ENCODE measurements at places on chromosomes 7 and 10.
A peak's percentile ranks its signal among the peaks of the same experiment; 100 is the strongest.

- no peak for DNase-seq
Observed at GRCh38 chr7:158186864-158187693, 400.5 kb downstream of the PTPRN2 start.

- no peak for DNase-seq
Observed at GRCh38 chr10:13909516-13910258, 322.9 kb downstream of the PRPF18 start.

DNA sequence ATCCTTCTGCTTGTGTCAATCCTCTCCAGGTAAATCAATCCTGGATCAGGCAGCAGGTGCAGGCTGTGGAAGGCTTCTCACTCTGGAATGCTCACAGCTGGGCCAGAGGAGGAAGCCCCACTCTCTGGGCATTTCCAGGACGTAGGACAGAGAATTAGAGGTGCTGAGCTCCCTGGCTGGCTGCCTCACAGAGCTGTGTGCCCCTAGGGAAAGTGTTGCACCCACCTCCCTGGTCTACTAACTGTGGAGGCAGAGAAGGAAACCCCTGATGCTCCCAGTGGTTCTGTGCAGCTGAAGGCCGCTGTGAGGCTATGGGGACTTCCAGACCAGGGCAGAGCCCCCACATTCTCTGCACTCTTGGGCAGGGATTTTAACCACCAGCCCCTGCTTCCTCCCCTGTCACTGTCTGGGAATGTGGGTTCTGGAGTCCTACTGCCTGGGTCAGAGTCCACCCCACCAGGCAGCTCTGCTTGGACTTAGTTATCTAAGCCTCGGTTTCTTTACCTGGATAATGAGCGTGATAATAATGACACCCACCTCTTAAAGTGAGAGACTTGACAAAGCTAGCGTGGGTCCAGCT is 73.5 kb upstream of the EEPD1 start:
- DNase-seq, result no peak

DNA sequence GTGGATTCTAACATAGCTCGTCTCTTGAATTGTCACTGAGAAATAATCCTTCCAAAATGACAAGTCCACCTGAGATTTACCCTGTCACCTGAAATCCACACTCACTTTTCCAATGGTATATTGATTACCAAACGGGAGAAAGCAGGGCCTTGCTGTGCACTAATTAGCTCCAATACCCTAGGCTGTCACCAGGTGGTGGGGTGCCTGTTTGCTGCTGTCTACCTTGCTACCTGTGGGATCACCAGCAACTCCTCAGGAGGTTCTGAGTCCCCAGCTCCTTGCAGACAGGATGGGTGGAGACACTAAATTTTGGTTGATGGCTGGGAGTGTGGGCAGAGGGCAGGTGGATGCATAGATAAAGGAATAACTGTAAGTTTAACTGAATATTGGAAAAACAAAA is 237.2 kb upstream of the ZNF32 start:
- no peak for DNase-seq

DNA sequence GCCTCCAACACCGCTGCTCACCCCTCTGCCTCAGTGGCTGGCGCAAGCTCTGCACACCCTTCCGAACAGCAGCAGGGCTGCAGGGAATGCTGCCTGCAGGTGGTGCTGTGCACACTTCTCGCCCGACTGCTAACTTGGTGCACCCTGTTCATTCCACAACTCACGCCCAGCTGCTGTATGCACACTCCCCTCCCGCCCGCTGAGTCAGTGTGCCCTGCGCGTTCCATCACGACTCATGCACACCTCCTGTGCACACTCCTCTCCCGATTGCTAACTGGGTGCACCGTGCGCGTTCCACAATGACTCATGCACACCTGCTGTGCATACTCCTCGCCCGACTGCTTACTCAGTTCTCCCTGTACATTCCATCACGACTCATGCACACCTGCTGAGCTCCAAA is 21.5 kb downstream of the ADARB2 start:
- DNase-seq, result peak; percentile 38

GRCh38 chr7:125516194-125516593 is 586.6 kb upstream of the POT1 start:
- no peak for DNase-seq

- no peak for DNase-seq
Observed at GRCh38 chr7:27185854-27186667, 1.0 kb upstream of the HOXA11 start.

DNA sequence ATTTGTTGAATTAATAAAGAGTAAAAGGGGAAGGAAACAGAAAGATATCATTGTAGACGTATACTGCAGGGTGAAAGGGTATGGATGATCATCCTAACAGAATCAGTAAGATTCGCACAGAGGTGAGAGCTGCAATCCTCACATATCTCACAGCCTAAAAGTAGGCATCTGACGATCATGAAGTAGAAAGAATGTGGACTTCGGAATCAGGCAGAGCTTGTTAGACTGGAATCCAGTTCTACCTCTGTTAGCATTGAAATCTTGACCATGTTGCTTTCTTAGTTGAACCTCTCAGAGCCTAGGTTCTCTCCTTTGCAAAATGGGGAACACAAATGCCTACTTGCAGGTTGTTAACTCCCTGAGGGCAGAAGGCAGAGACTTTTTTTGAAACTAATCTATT is 320.0 kb upstream of the C7orf33 start:
- DNase-seq, result no peak

DNA sequence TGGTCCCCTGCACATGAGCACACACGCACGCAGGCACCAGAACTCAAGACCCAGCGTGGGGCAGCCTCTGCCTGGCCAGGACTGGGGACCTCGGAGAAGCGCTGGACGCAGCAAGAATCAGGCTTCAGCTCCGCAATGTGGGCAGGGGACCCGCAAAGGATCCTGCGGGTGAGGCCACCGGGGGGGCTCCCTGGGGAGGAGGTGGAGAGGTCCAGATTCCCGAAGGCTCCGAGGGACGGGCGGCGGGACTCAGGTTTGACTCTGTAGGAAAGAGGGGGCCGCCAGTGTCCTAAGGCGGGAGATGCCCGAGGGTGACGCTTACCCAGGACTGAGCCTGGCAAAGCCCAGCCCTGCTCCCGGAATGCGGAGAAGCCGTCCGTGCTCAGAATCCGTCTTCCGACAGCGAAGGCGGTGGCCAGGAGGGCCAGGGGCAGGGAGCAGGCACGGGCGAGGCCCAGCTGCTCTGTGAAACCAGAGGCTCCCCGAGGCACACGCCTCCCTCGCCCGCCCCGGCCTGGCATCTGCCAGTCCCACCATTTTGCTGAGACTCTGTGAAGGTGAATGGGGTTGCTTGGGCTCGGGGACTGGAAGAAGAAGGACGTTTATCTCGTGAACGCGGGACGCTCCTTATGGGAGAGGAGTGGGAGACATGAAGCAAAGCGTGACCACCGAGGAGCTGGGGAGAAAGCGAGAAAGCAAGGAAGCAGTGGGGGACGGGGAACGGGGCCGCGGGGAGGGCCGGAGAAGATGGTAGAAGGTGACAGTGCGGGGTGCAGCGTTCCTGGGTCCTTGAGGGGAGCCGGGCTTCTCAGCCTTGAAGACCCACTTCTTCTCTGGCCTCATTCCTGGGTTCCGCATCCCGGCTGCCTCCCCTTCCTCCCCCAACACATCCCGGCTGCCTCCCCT is 489.2 kb downstream of the PTPRN2 start:
- DNase-seq, result no peak

GRCh38 chr7:83681200-83681778 is 32.4 kb upstream of the SEMA3E start:
- DNase-seq, result no peak

DNA sequence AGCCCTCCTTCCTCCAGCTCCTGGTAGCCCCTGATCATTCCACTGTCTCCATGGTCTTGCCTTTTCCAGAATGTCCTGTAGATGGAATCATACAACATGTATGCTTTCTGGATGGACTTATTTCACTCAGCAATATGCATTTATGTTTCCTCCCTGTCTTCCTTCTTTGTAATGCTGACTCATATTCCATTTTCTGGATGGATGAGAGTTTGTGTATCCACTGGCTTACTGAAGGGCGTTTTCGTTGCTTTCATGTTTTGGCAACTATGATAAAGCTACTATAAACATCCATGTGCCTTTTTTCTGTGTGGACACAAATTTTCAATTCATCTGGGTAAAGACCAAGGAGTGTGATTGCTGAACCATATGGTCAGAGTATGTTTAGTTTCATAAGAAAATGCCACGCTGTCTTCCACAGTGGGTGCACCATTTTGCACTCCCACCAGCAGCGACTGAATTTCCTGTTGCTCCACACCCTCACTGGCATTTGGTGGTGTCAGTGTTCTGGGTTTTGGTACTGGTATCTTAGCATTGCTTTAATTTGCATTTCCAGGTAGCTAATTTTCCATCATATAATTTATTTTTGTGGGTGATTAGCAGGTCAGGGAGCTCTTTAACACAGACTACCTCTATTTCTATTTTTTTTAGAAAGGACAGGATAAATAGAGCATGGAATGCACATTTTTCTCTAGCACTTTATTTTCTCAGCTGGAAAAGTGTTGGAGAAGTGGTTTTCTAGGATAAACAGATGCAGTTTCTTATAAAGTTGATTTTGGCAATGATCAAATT is 252.2 kb downstream of the WDR37 start:
- no peak for DNase-seq

GRCh38 chr10:132606536-132607316 is 69.1 kb downstream of the INPP5A start:
- DNase-seq, result no peak

GRCh38 chr10:89973326-89973725 is 271.9 kb downstream of the KIF20B start:
- DNase-seq, result no peak

- no peak for DNase-seq
Observed at GRCh38 chr7:73727952-73728351, 8.5 kb upstream of the STX1A start.

DNA sequence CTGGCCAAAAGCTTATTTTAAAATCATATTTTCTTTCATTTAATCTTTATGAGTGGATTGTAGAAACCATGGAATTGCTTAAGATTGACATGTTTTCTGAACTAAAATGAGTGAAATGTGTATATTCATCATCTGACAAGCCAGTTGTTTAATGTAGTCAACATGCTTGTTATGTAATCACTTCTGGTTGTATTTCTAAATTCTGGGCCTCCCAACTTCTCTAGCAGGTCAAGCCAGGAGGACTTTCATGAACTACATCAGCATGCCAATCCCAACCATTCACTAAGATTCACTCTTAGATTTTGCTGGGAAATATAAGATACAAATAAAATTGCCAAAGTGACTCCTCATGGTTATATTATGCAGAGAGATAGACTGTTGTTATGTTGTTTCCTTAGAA is 21.1 kb upstream of the MAP3K8 start:
- DNase-seq, result no peak

GRCh38 chr7:33444511-33444910 is 315.1 kb downstream of the BBS9 start:
- DNase-seq, result no peak

DNA sequence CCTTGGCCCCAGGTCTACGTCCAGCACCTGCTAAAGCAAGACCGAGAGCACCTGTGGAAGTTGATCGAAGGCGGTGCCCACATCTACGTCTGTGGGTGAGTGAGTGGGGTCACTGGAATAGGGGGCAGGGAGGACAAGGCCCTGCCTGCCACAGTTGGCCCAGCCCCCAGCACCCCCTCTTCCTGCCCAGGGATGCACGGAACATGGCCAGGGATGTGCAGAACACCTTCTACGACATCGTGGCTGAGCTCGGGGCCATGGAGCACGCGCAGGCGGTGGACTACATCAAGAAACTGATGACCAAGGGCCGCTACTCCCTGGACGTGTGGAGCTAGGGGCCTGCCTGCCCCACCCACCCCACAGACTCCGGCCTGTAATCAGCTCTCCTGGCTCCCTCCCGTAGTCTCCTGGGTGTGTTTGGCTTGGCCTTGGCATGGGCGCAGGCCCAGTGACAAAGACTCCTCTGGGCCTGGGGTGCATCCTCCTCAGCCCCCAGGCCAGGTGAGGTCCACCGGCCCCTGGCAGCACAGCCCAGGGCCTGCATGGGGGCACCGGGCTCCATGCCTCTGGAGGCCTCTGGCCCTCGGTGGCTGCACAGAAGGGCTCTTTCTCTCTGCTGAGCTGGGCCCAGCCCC is 8.1 kb downstream of the TMEM120A start:
- no peak for DNase-seq

- DNase-seq, result no peak
Observed at GRCh38 chr10:121610798-121611323, 12.6 kb upstream of the FGFR2 start.

DNA sequence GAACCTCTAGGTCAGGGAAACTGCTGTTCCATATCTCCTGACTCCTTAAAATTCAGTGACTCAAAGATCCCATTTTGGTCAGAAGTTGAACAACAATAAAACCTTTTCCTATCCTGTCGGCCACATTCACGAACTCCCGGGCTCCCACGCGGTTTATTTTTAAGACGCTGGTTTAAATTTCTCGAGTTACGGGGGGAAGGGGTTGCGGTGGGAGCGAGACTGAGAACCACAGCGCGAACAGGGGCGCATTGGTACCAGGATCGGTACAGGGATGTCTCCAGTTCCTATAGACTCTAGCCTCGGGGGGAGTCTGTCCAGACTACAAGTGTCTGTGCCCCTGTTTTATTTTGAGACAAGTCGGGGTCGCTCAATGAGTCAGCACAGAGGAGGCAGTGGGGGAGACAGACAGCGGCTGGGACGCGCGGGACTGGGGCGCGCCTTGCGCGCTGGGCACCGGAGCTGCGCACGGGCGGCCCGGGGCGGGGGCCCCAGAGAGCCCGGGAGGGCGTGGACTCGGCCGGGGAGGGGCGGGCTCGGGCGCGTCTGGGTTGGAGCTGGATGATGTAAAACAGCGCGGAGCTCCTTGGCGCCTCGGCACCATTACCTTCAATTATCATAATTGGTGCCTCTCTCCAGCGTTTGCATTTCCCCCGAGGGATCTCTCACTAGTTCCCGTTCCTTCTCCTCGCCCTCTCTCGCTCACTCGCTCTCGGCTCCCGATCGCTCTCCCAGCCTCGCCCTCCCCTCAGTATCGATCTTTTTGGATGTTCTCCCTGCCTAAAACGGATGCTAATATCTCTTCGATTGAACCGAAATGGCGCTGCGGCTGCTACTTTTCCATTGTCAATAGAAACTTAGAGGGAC is 8.7 kb upstream of the BAMBI start:
- DNase-seq, result peak; percentile 69

GRCh38 chr10:132593389-132593788 is 55.8 kb downstream of the INPP5A start:
- DNase-seq, result no peak

GRCh38 chr7:106067678-106068077 is 44.4 kb downstream of the SYPL1 start:
- DNase-seq, result no peak

DNA sequence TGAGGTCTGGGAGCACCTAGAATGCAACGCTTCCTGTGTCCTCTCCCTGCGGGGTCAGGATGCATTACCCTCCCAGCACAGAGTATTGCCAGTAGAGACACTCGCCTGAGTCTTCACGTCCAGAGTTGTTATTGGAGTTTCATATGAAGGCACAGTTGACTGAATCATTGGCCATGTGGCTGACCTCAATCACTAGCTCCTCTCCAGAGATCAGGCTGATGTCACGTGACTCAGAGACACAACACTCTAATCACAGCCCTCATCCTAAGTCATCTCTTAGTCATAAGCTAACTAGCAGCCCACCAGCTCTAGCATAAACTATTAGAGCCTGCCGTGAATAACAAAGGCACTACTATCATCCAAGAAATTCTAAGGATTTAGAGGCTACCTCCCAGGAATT is 107.8 kb downstream of the HECW1 start:
- DNase-seq, result no peak
